ENCODE measurements at places on chromosomes 13 and 19. TPM values are rescaled to one million over a fixed set of nuclear protein-coding genes. Genes with fewer than 3 reads are reported as not detected.

TEX30 gene
- 23.0 TPM for total RNA-seq

MTUS2 gene
- total RNA-seq, result not detected

CDX2 gene
- not detected for total RNA-seq

CYP2A7 gene
- not detected for total RNA-seq

C13orf42 gene
- not detected for total RNA-seq

YJU2 gene
- 29.0 TPM for total RNA-seq

VN1R2 gene
- total RNA-seq, result not detected

HAUS8 gene
- total RNA-seq, result 51.7 TPM

KIR3DL2 gene
- total RNA-seq, result 0.36 TPM

ZNF534 gene
- total RNA-seq, result not detected

PCDH17 gene
- not detected for total RNA-seq

PRR22 gene
- 4.4 TPM for total RNA-seq

DACT3 gene
- 0.42 TPM for total RNA-seq

ZNF561 gene
- total RNA-seq, result 39.5 TPM

PPM1N gene
- 5.8 TPM for total RNA-seq

TBXA2R gene
- total RNA-seq, result 1.7 TPM

NOTCH3 gene
- total RNA-seq, result 0.31 TPM

ERICH4 gene
- not detected for total RNA-seq

PLIN3 gene
- 25.5 TPM for total RNA-seq
